ENCODE measurements at places on chromosomes 7 and 10.

DNA sequence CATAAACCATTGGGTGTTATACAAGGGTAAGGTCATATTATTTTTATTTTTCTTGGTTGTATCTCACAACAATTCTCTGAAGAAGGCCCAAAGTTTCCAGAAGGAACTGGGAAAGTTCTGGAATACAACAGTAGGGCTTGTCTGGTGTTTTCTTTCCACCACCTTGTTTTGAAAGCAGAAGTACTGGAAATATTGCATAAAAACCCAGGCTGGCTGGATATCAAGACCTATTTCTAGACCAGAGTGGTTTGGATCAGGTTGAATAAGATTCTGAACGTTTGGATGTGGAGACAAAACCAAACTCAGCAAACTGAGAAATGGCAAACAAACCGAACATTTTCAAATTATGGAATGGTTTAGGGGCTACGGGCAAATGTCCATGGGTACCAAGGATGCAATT, 182.6 kb upstream of the FZD8 start:
- DNase-seq: no peak

GRCh38 chr7:42856605-42856987, 55.3 kb downstream of the C7orf25 start:
- peak; percentile 55 for DNase-seq

GRCh38 chr10:60236869-60237524, 152.7 kb downstream of the ANK3 start:
- DNase-seq: no peak

DNA sequence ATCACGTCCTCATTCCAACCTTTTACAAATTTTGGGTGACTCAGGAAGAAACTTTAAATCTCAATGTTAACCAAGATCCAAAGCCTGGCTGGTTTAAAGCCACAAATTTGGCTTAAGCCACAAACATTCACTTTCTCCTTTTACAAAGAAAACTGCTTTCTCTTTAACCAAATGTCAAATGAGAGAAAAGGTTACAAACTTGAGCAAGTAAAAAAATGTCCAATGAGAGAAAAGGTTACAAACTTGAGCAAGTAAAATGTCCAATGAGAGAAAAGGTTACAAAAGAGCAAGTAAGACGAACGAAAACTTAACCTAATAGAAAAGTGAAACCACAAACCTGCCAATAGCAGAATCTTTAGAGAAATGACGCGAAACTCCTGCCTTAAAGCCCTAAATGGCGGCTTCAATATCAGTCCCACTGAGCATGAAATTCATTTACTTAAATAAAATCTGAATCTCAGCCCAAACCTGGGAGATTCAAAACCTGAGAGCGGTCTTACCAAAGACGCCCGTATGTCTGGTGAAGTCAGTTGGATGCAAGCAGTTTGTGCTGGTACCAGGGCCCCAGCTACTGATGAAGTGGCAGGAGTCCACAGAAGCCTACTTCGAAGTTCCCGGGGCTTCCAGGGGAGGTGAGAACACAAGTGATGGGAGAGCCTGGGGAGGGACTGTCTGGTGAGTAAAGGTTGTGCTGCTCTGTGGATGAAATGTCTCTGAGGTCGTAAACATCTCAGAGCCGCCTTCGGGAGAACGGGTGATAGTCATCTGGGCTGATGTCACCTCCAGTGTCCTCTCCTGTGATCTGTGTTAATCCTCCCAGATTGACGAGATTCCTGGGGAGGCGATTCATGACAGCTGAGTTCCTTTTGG, 74.6 kb downstream of the PAXIP1 start:
- peak; percentile 81 for DNase-seq

- no peak for DNase-seq
Measured at GRCh38 chr10:43124574-43125273, 13.5 kb upstream of the CSGALNACT2 start.

- peak; percentile 96 for DNase-seq
Measured at GRCh38 chr7:83130623-83131545, 31.8 kb downstream of the PCLO start.

DNA sequence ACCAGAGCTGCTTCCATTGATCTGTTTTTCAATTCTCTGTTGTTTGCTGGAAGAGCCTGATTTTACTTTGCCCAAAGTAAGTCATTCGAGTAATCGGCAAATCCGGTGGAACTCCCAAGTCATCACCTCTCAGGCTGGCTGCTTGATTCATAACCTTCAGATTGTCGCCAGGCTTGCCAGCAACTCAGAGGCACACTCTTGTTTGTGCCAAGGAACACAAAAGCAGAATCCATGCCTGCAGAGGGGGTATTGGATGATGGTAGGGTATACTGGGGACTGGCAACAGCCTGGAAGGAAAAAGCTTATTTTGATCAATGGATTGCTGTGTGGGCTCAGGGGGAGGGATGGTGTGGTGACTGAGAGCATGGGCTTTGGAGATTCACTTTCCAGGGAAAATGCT, 542.4 kb downstream of the SORCS3 start:
- no peak for DNase-seq

GRCh38 chr10:64699244-64699643, 1178.0 kb downstream of the REEP3 start:
- no peak for DNase-seq

DNA sequence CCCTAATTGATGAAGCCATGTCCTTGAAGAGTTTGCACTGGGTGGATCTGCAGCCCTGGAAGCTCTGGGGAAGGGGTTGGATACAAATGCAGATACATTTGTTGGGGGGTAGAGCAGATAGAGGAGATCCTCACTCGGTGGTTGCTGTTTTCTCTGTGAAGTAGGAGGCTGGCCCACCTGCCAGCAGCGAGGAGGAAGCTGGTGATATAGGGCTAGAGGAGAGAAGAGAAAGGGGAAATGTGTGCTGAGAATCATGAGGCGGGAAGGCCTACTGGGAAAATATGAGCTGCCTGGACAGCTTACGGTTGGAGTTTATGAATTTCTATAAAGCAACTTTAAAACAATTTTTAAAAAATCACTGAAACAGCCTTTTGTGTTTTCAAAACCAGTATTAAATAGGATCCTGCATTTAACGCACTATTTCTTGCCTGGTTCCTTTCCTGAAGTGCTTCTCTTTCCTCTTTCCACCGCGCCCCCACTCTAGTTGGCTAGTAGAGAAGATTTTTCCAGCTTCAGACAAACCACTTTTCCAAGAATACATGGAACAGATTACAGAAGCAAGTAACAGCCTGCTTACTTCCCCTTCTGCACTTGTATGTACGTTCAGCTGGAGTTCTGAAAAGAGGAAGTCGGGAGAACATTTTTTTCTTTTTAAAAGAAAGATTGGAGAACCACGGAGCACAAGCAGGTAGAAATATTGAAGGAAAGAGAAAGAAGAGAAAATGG, 100.6 kb upstream of the GLCCI1 start:
- peak; percentile 42 for DNase-seq

- no peak for DNase-seq
Measured at GRCh38 chr7:86747698-86748097, 104.0 kb downstream of the GRM3 start.

DNA sequence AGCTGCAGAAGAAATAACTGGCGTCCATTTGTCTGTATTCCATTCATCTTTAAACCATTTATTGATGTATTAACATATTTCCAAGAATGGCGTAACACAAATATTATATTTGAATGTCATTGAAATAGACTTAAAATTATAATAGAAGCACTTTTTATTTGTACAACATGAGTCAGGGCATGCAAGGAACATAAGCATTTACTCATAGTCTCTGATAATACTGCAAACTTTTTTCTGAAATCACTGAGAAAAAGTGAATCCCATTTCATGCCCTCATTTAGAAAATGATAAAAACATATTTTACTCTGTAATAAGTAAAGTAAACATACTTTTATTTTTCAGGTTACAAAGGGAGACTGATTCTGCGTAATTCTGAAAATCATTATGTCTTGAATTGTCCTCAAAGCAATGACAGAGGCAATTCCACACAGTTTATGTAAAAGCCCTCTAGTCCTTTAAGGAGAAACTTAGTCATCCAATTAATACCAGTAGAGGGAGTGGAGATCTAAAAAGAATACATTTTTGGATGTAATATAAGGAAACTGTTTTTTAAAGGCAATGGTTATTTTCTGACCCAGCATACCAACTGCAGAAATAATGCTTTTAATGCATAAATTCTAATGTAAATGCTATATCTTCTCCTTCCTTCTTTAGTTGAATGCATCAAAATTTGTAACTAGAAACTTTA, 58.1 kb downstream of the AGMO start:
- peak; percentile 23 for DNase-seq

GRCh38 chr10:32600317-32600716, 154.4 kb downstream of the CCDC7 start:
- DNase-seq: no peak

DNA sequence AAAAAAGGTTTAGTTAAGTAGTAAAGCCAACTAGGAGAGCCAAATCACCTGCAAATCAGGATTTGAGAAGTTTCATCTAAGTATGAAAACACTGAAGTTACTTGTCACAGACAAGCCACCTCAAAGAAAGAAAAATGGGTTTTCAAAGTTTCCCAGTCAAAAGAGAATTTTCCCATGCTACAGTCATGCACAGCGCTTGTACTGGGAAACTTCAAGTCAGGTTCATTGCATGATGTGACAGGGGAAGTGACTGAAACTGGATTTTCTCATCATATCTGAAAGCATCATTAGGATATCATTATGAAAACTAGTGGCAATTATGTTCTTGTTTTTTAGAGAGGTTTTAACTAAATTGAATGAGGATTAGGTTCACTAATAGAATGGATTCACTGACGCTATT, 167.0 kb downstream of the SGMS1 start:
- DNase-seq: no peak

GRCh38 chr7:7944619-7945282, 23.8 kb upstream of the GLCCI1 start:
- DNase-seq: no peak

- DNase-seq: no peak
Measured at GRCh38 chr10:85607043-85607695, 759.4 kb downstream of the GRID1 start.

All from DMS53 (cell line).